IMR-90 (cell line): ENCODE measurements at places on chromosomes 1 and 21. TPM values are rescaled to one million over a fixed set of nuclear protein-coding genes. Genes with fewer than 3 reads are reported as not detected.

Gene HNRNPCL1
- total RNA-seq, result not detected in 2 replicates

Gene GSTM1
- not detected in 2 replicates for total RNA-seq

Gene TNFRSF4
- total RNA-seq, result not detected in 2 replicates

Gene LCE1F
- total RNA-seq, result not detected in 2 replicates

Gene SIM2
- total RNA-seq, result 1.9 and 2.2 TPM in 2 replicates

Gene GSTM5
- 0.28 and 0.36 TPM in 2 replicates for total RNA-seq
